ENCODE measurements at places on chromosomes 5 and 9. TPM values are rescaled to one million over a fixed set of nuclear protein-coding genes. Genes with fewer than 3 reads are reported as not detected.

Gene CYFIP2
- total RNA-seq = 48.7 TPM

Gene TMEM161B
- total RNA-seq = 13.6 TPM

Gene TMC1
- not detected for total RNA-seq

Gene SLIT3
- total RNA-seq = 77.1 TPM

Gene C5orf58
- total RNA-seq = not detected

Gene SLC4A9
- total RNA-seq = not detected

Gene ZDHHC11B
- total RNA-seq = 26.4 TPM

Gene DMRT3
- total RNA-seq = not detected

Gene RASEF
- 26.7 TPM for total RNA-seq

Gene DNAH5
- 3.5 TPM for total RNA-seq

Gene CNTFR
- 0.90 TPM for total RNA-seq

Gene MCTP1
- 20.0 TPM for total RNA-seq

Gene EQTN
- 0.29 TPM for total RNA-seq

Gene PAXX
- 34.2 TPM for total RNA-seq

Gene TPPP
- 14.4 TPM for total RNA-seq

Gene FBP1
- total RNA-seq = 210 TPM

Gene FAM153A
- 1.1 TPM for total RNA-seq

Gene C6
- 6.1 TPM for total RNA-seq

Gene SURF4
- 252 TPM for total RNA-seq

Gene ENTREP1
- total RNA-seq = 16.8 TPM

Gene C7
- total RNA-seq = 376 TPM

Gene PNPLA7
- total RNA-seq = 2.9 TPM

Gene BARHL1
- not detected for total RNA-seq

Gene CER1
- not detected for total RNA-seq

Gene PLEKHG4B
- 1.2 TPM for total RNA-seq

Gene PLPPR1
- total RNA-seq = 1.9 TPM

Gene C5orf63
- 7.4 TPM for total RNA-seq

Gene WDR38
- not detected for total RNA-seq

Gene ANKRD18B
- total RNA-seq = 1.3 TPM

Gene DBN1
- total RNA-seq = 83.1 TPM

Gene MEIKIN
- 0.85 TPM for total RNA-seq

Gene GPX3
- 391 TPM for total RNA-seq

Gene PLAC8L1
- total RNA-seq = 0.47 TPM

Gene RPS23
- 1,279 TPM for total RNA-seq

Gene C9orf40
- total RNA-seq = 5.2 TPM

Gene ACTBL2
- 0.29 TPM for total RNA-seq

Gene LRRC70
- total RNA-seq = 1.1 TPM

All from left lung (tissue), 14 donors.